ENCODE measurements at places on chromosomes 4 and X.
A peak's percentile ranks its signal among the peaks of the same experiment; 100 is the strongest.

- DNase-seq: no peak
Observed at GRCh38 chr4:183987987-183988392, 82.9 kb downstream of the STOX2 start.

DNA sequence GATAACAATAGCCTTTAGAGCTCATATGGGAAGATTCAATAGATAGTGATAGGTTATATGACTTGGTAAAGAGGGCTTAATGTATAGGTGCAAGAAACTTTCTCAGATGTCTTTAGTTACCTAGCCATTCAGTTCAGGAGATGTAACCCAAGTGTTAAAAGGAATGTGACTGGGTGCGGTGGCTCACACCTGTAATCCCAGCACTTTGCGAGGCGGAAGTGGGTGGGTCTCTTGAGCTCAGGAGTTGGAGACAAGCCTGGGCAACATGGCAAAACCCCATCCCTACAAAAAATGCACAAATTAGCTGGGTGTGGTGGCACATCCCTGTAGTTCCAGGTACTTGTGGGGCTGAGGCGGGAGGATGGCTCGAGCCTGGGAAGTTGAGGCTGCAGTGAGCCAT lies 7.9 kb downstream of the TET2 start:
- no peak for DNase-seq

GRCh38 chrX:111443946-111444345 lies 32.0 kb upstream of the DCX start:
- no peak for DNase-seq

DNA sequence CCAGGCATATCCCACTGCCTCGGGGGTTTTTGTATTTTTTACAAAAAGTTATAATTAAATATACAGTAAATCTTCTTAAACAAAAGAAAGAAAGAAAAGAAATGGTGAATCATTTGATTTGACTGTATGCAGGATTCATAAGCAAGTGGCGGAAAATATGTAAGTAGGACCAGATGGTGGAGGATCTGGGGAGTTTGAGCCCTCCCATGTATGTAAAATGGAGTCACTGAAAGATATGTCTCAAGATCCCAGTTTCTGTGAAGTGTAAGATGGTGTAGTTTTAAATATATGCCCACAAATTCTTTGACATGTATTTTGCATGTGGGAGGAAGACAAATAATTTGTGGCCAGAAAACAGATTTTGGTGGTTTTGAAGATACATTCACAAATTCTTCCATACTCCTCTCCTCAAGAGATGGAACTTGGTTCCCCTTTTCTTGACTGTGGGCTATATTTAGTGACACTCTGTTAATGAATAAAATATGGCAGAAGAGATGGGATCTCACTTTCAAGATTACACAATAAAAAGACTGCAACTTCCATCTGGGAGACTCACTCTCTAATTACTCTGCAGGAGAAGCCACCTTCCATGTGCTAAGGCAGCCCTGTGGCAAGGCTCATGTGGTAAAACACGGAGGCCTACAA lies 133.6 kb upstream of the S100G start:
- no peak for DNase-seq

- no peak for DNase-seq
Observed at GRCh38 chr4:24529555-24529954, 54.8 kb downstream of the DHX15 start.

DNA sequence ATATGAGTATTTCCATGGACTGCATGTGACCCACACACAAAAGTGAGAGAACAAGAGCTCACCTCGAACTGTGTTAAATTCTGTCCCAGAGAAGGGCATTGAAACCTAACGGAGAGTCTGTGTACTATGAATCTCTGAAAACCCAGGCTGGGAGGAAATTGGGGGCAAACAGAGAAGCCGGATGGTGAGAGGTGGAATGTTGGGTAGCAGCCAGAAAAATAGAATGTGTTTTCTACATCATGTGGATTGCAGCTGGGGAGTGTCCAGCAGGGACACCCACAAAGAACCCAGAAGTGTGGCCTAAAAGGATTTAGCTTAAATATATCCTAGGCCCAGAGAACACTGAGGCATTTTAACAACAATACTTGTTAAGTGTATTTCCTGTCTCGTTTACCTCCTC lies 38.6 kb downstream of the MND1 start:
- DNase-seq: no peak

- DNase-seq: no peak
Observed at GRCh38 chrX:17415242-17415810, 40.3 kb downstream of the NHS start.

GRCh38 chr4:73843369-73843768 lies 6.9 kb downstream of the CXCL6 start:
- DNase-seq: no peak

DNA sequence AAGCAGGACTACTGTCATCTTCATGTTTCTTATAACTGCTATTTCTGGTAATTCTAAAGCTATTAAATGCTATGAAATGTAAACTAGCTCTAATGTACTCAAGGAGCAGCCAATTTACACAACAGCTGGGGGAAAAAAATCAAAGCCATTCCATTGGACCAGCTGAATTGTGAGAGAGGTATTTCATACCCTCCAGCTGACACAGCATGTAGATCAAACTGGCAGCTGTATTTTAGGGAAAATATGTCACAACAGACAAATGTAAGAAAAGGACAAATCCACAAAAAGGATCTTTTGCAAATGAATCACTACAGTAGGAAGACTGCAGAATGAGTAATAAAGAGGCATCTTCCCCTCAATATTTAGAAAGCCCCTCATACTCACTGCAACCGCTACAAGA lies 65.2 kb upstream of the FAM47B start:
- DNase-seq: no peak

DNA sequence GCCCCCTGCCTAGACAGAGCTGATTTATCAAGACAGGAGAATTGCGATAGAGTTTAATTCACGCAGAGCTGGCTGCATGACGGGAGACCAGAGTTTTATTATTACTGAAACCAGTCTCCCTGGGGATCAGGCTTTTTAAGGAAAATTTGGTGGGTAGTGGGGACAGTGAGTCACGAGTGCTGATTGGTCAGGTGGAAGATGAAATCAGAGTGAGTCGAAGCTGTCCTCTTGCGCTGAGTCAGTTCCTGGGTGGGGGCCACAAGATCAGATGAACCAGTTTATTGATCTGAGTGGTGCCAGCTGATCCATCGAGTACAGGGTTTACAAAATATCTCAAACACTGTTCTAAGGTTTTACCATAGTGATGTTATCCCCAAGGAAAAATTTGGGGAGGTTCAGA lies 36.6 kb downstream of the MYOZ2 start:
- no peak for DNase-seq

- no peak for DNase-seq
Observed at GRCh38 chrX:105753411-105753810, 68.9 kb upstream of the NRK start.

DNA sequence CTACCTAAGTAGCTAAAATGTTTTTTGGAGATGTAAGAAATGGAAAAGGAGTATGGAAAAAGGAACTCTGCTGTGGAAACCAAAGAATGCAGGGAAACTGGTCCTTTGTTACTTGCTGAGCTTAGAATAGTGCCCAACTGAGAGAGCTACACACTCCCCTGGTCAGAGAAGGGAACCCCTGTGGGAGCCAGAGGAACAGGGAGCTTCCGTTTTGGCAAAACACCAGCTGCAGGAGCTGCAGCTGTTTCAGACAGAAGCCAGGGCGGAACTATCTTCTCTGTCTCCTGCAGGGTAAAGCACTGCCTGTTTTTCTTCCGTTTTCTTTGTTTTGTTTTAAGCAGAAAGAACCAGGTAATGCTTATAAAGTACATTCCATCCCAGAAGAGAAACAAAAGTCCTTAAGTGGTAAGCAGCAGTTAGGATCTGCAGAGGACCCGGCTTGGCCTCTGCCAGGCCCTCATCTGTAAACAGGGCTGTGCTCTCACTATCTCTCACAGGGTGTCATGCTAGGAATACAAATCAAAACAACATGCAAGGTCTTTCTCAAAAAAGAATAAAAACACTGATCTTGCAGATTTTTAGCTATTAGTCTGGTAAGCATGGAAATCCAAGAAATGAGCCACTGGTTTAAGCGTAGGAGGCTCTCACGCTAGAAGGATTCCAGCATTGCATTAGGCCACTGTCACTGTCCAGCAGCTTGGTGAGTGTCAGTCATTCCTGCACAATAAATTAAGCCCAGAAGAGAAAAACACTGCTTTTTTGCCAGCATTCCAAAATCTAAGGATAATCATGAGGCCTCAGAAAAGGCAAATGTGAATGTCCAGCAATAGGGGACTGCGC lies 76.1 kb downstream of the CHST7 start:
- DNase-seq: peak; percentile 54

- DNase-seq: no peak
Observed at GRCh38 chr4:20176881-20177280, 74.8 kb upstream of the SLIT2 start.
